ENCODE measurements at places on chromosomes 7 and 10.

GRCh38 chr10:90857635-90858460 lies at the start of gene HTR7:
TSS of gene HTR7 (minus strand) at chr10:90858039. CDS start at chr10:90857671, 368 bp downstream.
- DNase-seq, result peak; percentile 62

GRCh38 chr10:58859526-58859925 lies 316.9 kb upstream of the PHYHIPL start:
- DNase-seq, result no peak

GRCh38 chr10:127932521-127933270 lies 25.8 kb downstream of the PTPRE start:
- DNase-seq, result no peak

DNA sequence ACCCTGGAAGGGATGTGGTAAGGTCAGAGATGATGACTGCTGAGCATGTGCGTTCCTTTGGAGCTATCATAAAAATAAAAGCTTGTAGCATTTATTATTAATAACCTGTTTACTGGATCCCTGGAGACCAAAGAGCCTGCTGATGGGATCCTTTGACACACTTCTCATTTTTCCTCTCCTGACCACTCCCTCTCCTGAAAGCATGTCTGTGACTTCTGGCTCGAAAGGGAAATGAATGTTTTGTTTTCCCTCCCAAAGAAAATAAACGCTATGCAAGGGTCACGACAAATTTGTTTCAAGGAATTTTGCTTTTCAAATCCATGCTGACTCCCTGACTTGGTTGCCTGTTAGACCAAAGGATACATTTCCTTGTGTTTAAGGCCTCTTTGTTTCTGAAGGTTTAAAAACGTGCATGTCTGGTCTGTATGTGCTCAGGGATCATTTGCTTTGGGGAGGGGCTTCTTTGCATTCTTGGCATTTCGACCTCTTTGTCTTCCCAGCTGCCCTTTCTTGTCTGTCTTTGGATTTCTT lies 185.1 kb upstream of the AGK start:
- no peak for DNase-seq

- no peak for DNase-seq
Measured at GRCh38 chr7:24075426-24075810, 208.6 kb upstream of the NPY start.

- DNase-seq, result no peak
Measured at GRCh38 chr10:2700626-2701305, 366.6 kb upstream of the PFKP start.
